Stimulated activated CD8-positive, alpha-beta memory T cell treated with anti-CD3 and anti-CD28 coated beads, Interleukin-2, amount 100 ng/mL, for 1 hour (primary cell): ENCODE measurements at places on chromosomes 3 and 15.

GRCh38 chr3:122415104-122415744 is 638 bp downstream of the WDR5B start:
- DNase-seq = no peak

DNA sequence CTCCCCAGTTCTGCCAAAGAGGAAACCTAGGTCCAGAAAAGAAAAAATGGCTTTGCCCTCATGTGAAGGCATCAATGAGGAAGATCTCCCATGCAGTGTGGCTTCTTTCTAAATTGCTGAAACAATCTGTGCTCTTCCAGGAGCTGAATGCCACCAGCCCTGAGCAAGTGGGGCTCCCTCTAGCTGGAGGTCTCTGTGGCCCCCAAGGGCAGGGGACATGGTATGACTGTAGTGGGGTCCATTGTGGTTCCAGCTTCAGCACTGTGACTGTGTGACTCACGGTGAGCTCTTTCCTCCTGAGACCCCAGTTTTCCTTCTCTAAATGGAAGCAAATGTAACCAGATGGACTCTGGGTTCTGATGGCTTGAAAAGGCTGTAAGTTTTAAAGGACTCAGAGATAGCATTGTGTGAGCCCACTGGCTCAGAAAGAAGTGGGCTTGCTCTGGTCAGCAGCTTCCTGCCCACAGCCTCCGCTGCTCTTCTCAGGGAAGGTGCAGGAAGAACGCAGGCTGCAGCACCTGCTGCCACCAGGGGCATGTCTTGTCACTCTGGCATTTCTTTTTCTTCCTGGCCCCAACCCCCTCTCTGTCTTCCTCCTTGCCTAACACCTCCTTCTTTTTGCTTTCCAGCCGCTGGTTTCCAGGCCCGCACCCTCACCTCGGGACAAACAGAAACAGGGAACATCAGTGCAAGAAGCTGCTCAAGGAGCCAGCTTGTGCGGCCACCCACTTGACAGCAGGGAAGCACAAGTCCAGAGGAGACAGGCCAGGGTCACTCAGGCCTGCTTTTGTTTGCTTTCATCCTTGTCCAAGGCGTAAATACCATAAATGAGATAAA is 5.8 kb upstream of the CXCR6 start:
- DNase-seq = no peak

GRCh38 chr3:168213920-168214319 is 118.2 kb upstream of the GOLIM4 start:
- no peak for DNase-seq

- DNase-seq = no peak
Observed at GRCh38 chr3:13262493-13263211, 157.5 kb downstream of the NUP210 start.

GRCh38 chr3:106824856-106825255 is 552.4 kb upstream of the CCDC54 start:
- no peak for DNase-seq

- no peak for DNase-seq
Observed at GRCh38 chr15:58864602-58865424, 68.7 kb downstream of the SLTM start.

GRCh38 chr15:55255714-55256113 is 33.9 kb downstream of the RAB27A start:
- no peak for DNase-seq

DNA sequence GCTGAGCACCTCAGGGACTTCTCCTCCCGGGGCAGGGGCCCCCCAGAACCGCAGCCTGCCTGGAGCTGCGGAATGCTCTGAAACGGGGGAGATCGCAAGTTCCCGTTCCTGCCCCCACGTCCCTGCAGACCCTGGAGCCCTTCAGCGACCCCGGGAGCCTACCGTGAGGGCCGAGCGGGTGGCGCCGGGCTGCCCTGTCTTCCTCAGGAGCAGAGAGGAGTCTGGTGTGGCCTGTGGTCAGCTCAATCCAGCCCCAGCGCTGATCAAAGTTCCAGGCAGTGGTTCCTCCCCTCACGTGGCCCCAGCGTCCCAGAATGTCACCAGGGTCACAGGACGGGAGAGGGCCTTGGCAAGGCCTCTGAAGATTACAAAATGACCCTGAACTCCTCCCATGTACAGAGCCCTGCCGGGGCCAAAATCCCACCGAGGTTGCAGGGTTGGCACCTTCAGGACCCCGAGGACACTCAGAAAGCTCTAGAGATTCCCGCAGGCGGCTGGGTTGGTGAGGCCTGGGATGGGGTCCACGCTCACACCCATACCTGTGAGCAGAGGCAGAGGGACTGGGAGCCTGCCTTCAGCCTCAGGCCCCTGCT is at the start of gene CPN2:
Gene CPN2, minus strand, starts transcription at position 249 of the 593 bp plus-strand sequence. CDS start 8,626 bp downstream, outside the sequence.
- no peak for DNase-seq

- DNase-seq = no peak
Observed at GRCh38 chr3:61919371-61919770, 358.0 kb downstream of the PTPRG start.

GRCh38 chr15:98425173-98425572 is 223.2 kb upstream of the IGF1R start:
- DNase-seq = no peak

- DNase-seq = no peak
Observed at GRCh38 chr3:139646512-139646911, 31.3 kb downstream of the NMNAT3 start.

DNA sequence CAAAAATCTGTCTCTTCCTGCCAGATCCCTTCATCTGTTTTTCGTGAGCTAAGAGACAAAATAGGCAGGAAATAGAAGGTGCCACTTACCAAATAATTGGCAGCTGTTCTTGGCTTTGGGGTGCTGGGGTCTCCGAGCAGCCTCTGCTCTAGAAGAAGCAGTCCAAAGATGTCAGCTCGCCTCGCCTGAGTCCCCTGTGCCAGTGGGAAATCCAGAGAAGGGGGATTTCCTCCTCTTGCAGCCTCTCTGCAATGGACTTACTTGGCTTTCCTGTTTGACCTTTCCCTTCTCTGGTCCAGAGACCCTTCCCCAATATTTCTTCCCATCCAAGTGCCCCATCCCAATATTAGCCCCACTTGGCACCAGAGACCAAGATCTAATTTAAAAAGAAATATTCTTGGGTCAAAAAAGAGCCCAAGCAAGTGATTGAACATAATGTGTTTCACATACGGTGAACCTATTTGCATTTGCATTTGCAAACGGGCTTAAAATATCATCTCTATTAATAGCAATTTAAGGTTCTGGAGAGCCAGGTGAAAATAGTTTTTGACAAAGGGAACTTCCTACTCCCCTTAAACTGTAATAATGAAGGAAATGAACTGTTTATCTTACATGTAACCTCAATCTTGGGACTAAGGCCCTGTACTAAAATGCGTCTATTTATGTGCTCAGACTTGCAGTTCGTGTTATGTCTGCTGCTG is 23.2 kb downstream of the CD86 start:
- no peak for DNase-seq

- no peak for DNase-seq
Observed at GRCh38 chr3:190558316-190558715, 44.4 kb downstream of the IL1RAP start.

GRCh38 chr3:194935632-194936470 is 250.2 kb downstream of the FAM43A start:
- DNase-seq = no peak

DNA sequence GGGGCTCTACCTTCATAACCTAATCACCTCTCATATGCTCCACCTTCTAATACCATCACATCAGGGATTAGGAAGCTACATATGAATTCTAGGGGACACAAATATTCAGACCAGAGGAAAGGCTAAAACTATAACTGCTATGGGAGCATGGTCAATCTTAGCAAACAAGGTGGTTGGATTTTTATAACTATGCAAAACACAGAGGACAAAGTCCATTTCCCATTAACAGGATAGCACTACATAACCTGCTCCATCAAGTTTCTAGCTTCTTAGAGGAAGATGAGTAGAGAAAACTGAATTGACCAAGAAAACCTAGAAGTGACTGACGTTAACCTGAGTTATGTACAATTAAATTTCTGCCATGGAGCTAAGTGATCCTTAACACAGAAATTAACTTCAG is 398.6 kb downstream of the TBL1XR1 start:
- DNase-seq = no peak

DNA sequence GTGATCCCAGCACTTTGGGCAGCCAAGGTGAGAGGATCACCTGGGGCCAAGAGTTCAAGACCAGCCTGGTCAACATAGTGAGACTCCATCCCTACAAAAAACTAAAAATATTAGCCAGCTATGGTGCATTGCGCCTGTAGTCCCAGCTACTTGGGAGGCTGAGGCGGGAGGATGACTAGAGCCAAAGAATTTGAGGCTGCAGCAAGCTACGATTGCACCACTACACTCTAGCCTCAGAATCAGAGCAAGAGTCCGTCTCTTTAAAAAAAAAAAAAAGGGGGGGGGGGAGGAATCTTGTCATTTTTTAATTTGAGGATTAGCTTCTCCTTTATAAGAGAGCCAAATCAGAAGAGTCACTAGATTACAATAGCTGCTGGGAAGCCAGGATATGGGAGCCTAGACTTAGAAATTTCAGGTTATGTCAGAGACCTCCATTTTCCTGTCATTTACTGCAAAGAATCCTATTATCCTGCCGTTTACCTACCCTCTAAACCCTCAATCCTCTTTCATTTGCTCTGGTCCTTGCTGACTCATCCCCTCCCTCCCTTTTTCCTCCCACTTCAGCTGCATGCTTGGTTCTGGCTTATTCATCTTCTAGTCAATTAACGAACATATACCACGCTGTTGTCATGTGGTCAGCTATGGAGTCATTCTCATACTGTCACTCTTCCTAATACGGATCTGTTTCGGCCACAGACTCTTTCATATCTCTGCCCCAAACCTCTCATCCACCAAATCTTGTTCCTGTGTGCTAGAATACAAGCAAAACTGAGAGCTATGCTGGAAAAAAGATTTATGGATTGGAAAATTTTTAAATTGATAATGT is 83.8 kb upstream of the PPIB start:
- DNase-seq = no peak

DNA sequence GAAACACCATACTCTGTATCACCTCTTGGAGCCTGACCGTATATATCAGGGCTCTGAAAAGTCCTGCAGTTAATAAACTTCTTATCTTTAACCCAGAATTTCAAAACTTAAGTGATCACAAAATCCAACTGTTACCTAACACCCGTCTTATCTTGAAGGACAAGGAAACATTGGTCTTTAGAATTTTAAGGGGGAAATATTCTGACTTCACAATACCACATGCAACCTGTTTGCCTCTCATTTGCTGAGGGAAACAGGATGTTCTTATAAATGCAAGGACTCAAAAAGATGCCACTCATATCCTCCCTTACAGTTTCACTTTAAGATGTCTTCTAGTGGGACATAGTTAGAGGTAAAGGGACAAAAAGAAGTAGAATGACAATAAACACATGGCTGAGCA is 67.9 kb downstream of the CRTC3 start:
- no peak for DNase-seq

DNA sequence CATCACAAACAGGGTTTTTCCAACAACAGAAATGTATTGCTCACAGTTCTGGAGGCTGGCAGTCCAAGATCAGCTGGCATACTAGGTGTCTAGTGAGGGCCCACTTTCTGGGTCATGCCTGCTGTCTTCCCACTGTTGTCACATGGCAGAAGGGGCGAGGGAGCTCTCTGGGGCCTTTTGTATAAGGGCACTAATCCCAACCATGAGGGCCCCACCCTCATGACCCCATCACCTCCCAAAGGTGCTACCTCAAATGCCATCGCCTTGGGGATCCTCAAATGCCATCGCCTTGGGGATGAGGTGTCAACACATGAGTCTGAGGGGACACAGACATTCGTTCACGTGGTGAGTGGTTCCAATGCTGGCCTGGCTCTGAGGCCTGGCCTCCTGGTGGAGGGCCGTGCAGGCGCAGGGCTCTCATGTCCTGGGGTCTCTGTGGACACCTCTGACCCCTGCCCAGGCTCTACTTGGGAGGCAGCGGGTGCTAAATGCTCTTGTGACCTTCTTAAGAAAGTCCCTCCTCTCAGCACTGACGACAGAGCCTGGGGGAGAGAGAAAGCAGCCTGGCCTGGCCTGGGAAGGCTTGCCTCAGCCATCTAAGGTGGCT is 16.8 kb downstream of the NUP210 start:
- no peak for DNase-seq

GRCh38 chr15:66803182-66803729 is 101.2 kb downstream of the SMAD6 start:
- no peak for DNase-seq

- no peak for DNase-seq
Observed at GRCh38 chr3:197539651-197540051, 16.1 kb downstream of the BDH1 start.

- no peak for DNase-seq
Observed at GRCh38 chr3:89314454-89315098, 207.2 kb downstream of the EPHA3 start.

DNA sequence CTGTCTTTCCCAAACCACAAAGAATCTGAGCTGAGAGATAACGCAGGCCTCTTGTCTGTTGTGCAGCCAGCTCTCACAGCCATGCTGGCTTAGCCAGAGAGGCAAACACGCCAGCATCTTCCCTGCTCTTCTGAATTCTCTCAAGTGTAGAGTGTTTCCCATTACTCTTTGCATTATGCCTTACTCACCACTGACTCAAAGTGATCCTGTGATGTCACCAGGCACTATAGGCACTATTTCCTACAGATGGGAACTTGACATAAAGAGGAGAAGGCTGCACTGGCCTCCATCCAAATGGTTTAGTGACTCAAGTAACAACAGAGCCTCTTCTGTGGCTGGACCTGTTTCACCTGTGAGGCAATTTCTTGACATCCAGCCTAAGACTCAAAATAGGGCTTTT is 44.4 kb downstream of the PDZRN3 start:
- DNase-seq = no peak

DNA sequence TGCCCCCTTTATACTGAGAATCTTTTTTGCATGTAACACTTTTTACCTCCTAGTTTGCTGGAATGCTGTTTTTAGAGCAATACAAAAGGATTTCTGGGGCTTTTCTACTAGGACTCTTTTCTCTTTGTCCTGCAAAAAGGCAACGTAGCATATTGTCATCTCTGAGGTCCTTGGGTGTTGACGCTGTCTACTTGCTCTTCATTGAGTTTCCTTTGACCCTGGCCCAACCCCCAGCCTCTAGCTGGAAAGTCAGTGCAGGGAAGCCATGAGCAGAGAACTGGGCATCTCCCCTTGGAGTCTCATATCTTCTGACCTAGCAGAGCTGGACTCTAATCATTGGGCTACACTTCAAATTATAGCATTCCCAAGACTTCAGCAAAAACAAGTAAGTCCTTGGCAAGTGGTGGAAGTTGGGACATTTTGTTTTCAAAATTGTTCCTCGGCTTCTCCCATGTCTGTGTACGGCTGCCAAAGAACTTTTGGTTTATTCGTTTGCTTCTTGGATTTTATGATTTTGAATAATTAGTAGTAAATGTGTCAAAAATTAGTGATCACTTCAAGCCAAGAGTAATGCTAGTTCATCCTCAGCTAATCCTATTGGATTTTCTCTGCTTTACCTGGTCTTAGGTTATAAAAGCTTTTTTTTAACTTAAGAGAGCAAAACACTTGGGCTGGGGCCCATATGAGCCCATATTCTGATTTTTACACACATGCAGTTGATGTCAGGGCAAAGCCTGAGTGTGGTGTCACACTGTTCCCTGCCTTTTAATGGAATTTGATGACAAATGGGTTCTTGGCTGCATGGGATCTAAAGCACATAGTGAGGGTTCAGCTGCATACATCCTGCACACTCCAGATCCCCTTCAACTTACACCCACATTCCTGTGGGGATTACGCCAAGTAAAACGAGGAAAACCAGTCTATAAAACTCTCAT is 419.5 kb upstream of the C2CD4B start:
- DNase-seq = no peak
